ENCODE measurements at places on chromosomes 1 and 21.

DNA sequence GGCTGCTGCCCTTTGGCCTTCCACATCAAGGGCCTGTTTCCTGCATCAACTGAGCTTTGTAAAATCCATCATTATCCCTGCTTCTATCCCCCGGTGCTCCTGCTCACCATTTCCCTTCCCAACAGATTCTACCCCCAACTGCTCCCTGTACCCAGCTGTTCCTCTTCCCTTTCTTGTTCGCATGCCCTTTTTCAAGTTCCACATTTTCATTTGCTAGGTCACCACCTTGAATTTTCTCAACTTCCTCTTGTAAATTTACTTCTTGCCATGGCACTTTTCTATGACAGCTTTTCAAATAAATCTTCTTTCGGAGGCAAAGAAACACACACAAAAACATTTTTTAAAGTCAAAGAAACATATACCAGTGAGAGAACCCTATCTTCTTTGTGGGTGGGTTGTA lies 330.5 kb upstream of the ADGRL2 start:
- no peak for DNase-seq

DNA sequence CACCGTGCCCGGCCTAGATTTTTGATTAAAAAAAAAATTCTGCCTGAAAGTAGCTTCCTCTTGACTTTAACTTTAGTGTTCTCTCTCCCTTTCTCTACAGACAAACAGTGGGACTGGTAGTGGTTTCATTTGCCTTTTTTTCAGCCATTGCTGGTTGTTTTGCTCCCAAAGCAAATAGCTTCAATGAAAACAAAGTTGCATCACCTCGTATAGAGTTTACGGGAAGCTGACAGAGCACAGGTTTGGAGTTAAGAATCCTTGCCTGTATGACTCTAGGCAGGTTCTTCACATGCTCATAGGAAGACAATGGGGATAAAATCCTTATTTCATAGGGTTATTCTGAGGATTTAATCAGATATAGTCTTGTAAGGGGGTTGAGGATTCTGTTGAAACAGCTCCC lies 21.6 kb downstream of the AADACL4 start:
- no peak for DNase-seq

DNA sequence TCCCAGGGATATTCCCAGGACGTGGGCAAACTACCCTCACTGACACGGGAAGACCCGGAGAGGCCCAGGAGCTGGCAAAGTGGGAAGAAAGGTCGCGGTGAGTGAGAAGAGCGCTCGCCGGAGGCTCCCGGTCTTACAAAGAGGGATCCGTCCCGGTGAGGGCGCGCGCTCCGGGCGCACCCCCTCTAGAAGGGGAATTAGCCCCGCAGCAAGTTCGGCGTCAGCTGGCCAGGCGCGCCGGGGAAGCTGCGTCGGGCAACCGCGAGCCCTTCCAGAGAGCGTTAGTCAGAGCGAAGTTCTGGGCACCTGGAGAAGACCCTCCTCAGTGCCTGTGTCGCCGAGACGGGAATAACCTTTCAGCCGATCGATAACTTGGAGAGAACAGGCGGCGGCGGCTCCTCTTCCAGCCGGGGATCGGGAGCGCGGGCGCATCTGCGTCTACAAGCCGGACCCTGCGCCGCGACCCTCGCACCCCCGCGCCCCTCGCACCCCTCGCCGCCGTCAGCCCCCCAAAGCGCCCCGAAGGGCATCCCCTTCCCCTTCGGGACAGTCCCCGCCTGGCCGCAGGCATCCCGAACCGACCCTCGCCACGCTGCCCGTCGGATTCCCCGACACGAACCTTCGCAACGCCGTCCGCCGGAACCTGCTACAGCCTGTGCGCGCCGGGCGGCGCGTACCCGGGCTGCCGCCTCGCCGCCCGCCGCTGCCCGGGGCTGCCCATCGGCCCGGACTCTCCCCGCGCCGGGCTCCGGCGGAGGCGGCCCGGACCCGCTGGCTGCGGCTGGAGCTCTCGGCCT lies 485 bp downstream of the SIPA1L2 start:
- no peak for DNase-seq

DNA sequence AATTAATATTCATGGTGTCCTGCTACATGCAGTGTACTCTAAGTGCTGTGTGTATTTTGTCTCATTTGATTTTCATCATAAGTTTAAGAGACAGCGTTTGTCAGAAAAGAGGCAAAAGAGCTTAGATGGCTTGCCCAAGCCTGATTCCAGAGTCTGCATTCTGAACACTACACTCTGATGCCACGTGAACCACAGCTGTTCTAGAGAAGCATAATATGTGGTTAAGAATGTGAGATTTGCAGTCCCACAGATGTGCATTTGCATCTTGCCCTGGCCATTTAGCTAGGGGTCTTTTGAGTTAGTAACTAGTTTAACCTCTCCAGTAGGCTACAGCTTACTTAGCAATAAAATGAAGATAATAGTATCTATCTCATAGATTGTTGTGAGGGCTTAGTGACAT lies 9.2 kb upstream of the GADD45A start:
- no peak for DNase-seq

DNA sequence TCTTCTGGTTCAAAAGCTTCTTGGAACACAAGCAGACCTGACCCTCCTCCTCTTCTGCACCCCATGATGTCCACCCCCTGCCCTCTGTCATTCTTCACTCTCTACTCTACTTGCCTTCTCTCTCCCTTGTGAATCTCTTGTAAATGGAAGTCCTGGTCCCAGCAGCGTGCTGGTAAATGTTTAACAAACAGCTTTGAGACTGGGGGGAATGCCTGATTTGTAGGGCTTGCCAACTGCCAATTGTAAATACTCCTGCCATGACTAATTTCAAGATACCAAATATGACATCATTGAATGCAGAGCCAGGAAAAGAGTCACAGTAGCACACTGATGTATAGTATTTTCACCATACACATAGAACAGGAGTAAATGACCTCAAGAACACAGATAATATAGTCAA lies 40.9 kb upstream of the LRRN2 start:
- DNase-seq: no peak

DNA sequence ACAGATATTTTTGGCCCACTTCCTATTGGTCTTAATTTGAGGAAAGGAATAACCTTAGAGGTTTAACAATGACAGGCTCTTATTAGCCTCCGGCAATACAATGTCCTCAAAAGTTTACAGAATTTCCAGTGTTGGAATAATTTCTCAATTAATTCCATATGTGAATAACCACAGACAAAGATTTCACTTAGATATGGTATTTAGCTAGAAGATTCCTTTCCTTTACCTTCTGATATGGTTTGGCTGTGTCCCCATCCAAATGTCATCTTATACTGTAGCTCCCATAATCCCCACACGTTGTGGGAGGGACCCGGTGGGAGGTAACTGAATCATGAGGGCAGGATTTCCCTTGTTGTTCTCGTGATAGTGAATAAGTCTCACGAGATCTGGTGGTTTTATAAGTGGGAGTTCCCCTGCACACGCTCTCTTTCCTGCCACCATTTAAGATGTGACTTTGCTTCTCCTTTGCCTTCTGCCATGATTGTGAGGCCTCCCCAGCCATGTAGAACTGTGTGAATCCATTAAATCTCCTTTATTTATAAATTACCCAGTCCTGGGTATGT lies 54.9 kb upstream of the RGS7 start:
- DNase-seq: no peak

DNA sequence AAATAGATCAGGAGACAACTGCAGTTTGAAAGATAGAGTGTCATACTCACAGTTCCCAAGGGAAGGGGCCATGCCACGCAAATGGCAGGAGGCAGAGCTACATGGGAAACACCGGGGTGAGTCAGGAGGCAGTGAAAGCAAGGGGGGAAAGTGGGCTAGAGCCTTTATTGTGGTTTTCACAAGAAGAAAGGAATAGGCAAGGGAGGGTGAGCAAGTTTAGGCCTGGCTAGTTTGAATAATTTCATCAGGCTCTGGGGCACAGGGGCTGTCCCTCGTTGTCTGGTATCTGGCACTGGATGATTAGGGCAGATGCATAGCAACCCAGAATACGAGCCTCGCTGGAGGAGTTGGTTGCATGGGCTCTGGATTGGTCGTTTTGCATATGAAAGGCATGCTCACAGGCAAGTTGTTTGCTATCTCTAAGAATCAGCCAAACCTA lies 17.0 kb upstream of the ITLN2 start:
- no peak for DNase-seq

DNA sequence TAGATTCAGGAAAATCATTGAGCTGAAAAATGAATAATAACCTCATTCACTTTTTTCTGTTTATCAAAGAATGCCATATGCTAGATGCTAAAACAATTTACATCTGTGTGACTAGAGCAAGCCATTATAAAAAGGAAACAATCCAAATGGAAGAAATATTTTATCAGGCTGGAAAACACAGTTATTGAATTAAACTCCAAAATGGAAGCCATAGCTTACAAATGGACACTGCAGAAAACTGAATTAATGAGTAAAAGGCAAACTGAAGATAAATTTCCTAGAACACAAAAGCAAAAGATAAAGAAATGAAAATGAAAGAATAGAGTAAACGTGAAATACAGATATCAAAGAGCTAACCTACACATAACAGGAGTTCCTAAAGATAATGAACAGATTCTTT lies 33.1 kb upstream of the IL10 start:
- no peak for DNase-seq

GRCh38 chr1:87953732-87954344 lies 625.2 kb downstream of the LMO4 start:
- no peak for DNase-seq

DNA sequence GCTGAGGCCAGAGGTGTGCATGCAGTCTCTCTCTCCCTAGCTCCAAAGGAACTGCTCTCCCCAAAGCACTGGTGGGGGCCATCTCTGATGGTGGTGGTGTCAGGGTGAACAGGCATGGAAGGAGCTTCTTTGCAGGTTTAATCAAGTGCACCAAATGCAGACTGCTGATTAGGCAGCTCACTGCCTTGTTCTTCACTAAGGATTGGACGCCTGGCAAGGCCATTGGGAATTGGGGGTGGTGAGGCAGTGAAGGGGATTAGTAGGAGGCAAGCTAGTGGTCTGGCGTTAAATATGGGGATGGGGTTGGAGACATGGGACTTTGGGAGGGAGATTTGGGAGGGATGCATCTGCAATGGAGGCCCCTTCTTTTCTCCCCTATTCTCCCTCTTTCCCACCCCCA lies 1.5 kb downstream of the CACNA1E start:
- DNase-seq: no peak

DNA sequence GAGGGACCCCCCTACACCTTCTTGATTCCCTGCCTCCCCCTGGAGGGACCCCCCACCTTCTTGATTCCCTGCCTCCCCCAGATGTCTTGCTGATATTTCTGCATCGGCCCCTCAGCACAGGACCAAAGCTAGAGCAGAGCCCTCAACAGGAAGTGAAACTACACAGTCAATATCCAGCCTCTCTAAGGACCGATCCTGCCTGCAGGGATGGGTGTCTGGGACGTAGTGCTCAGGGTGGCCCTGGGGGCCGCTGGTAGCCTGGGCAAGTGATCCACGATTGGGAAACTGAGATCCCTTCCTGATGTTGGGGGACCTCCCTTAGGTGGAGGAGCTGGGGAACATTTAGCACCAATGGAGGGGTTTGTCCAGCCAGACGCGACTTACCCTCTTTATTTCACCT lies 3.9 kb upstream of the LEFTY2 start:
- no peak for DNase-seq

- DNase-seq: no peak
These were observed 111.2 kb downstream of the FASLG start for GRCh38 chr1:172770071-172770470.

DNA sequence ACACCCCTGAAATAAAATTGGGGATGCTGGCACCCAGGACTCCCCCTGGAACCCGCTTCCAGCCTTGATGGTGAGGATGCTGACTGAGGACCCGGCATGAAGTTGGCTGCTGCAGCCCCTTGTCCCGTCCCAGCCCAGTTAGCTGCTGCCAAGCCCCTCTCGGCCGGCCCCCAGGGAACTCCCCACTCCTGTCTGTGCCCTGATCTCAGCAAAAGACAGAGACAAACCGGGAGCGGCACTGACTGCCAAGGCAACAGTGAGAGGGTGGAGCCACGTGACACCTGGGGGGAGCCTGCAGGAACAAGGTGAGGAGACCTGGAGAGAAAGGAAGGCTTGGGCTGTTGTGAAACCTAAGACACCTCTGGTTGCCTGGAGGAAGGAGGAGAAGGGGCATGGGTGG lies 24.7 kb downstream of the CASZ1 start:
- no peak for DNase-seq

DNA sequence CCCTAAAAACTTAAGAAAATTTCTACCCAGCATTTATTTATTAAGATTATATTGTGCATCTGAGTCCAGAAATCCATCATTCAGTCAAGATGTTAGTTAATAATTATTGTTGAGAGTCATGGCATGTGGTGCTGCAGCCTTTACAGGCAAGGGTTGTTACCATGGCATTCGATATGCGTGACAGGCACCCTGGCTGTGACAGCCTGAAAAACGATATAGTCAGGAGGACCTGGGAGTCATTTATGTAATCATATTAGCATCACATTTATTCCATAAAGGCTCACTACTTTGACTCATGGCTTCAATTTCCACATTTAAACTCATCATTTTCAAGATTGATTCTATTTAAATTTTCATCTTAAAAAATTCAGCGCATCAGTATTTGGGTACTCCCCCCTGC lies 68.0 kb downstream of the CACHD1 start:
- no peak for DNase-seq

GRCh38 chr21:33266050-33266788 lies at the start of gene IL10RB:
IL10RB (plus strand) TSS chr21:33266367; CDS start chr21:33266466, 99 bp downstream.
- peak; percentile 20 for DNase-seq

DNA sequence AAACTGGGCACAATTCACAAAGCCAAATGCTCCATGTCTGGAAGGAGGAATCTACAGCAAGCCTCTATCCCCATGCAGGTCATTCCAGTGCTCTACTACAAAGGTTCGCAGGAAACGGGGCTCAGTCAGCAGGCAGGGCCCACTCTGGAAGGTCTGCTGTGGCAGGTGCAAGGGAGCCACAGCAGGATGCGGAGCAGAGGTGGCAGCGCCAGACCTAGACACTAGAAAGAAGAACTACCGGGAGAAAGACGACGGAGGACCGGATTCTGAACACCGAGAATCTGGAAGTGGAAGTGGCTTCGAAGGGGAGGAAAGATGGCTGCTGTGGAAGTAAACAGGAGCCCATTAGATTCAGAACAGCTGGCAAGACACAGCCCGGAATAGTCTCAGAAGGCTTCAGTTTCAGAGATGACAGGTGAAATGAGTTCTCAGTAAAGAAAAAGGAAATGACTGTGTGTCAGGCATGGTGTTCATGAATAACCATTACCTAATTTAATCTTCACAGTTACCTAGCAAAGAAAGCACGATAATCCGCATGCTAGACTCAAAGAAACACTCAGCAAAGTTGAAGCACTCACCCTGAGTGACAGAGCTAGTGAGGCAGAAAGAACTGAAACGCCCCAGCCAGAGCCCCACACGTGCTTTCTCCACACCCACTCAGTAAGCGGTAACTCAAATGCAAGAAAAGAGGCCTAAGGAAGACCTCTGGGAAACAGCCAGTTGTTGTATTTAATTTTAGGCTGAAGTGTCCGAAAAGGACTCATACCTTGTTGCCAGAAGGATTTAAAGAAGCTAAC lies 21.4 kb downstream of the SETD4 start:
- no peak for DNase-seq

GRCh38 chr1:228204958-228205357 lies 2.9 kb upstream of the OBSCN start:
- no peak for DNase-seq
